Testis (tissue), 5 donors: ENCODE measurements at places on chromosomes 16 and 17.

DNA sequence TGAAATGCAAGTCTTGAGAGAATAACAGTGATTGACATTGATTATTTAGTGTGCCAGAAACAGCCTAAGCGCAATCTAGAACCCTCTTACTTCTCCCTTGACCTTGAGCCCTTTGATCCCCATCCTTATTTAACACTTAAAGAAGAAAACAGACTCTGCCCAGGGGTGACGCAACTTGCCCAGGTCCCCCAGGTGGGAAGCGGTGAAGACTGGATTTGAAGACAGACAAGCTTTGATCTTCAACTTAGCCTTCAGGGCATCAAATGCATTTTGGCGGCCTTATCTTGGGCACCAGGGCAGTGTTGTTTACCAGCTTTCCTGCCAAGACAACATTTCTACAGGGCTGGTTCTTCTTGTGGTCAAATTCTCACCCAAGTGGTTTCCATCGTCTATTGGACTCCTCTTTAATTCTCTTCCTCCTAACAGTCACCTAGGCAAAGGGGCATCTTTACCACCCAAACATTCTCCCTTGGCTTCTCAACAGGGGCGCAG is 8.9 kb upstream of the CIITA start:
- no peak for DNase-seq

DNA sequence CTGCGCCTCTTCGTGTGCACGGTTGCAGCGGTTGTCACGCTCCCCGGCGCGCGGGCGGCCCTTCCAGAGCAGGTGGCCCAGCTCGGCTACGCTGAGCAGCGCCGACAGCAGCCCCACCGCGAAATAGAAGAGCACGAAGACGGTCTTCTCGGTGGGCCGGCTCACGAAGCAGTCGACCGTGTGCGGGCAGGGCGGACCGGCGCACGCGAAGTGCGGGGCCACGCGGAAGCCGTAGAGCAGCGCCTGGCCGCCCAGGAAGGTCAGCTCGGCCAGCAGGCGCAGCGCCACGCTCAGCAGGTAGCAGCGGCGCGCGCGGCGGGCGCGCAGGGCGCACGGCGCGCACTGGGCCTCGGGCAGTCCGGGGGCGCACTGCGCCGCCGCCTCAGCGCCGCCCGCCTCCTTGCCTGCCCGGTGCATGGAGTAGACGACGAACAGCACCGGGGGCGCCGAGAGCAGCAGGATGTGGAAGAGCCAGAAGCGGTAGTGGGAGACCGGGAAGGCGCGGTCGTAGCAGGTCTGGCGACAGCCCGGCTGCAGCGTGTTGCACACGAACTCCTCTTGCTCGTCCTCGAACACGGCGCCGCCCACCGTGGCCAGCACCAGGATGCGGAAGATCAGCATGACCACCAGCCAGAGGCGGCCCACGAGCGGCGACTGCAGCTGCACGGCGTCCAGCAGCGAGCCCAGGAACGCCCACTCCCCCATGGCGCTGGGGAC is 1.3 kb downstream of the GJD3 start:
- no peak for DNase-seq

GRCh38 chr17:20952183-20952582 is 90.6 kb downstream of the USP22 start:
- no peak for DNase-seq

DNA sequence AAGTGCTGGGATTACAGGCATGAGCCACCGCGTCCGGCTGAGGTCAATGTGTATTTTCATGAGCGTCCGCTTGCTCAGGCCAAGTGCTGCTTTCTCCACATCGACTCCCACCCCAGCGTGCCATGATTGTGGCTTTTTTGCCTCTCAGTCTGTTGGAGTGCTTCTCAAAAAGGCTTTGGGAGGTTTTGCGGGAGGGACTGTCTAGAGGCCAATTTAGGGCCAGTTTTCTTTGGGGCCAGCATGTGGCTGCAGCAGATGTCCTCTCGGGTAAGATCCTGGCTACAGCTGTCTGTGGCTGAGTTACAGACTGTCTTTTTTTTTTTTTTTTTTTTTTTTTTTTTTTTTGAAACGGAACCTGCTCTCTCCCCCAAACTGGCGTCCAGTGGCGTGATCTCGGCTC is 6.5 kb downstream of the C16orf90 start:
- DNase-seq, result no peak

DNA sequence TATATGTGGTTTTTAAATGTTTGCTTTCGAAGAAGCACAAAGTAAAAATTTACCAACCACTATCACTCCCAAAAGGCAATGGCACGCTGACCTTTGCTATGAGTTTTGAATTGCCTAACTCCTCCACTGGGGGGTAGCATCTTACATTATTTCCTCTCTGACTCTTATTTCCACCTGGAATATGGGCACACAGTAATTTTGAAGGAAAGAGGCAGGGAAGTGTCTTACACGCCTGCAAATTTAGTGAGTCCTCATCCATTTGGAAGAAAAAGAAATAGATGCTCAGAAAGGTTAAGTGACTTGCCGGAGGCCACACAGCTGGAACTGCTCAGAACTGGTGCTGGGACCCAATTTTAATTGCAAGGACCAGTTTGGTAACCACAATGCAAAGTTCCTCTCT is 29.9 kb upstream of the IRX6 start:
- no peak for DNase-seq

GRCh38 chr16:13519871-13520270 is 400.1 kb upstream of the ERCC4 start:
- peak; percentile 53 for DNase-seq

DNA sequence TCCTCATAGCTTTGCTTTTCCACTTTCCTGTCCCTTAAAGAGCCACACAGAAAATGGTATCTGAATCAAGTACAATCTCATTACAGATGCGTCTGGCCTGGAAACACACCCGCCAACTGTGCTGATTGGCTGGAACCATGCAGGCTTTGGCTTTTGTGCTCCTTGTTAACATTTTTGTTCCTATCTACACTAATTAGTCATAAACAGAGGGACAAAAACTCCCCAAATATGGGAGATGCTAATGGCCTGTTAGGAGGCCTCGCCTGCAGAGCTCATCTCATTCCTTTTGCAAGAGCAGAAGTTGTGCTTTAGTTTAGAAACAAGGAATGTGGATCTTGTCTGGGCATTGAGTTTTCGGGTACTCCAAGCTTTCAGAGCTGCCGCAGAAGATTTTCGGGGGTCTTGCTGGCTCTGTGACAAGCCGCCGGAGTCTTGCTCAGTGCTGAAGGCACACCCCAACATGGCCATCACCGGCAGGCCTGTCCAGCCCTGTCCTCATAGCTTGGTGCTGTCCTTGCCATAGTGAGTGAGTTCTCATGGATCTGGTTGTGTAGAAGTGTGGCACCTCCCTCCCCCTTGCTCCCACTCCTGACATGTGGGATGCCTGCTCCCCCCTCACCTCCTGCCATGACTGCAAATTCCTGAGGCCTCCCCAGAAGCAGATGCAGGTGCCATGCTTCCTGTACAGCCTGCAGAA is 69.8 kb downstream of the METRNL start:
- no peak for DNase-seq

- DNase-seq, result no peak
These were observed 48.0 kb downstream of the PIPOX start for GRCh38 chr17:29090750-29091605.

- no peak for DNase-seq
These were observed 80.5 kb downstream of the SMG6 start for GRCh38 chr17:2222901-2223616.

- DNase-seq, result no peak
These were observed 84.2 kb downstream of the MAP2K4 start for GRCh38 chr17:12104831-12105230.

- peak; percentile 58 for DNase-seq
These were observed 14.0 kb upstream of the STAC2 start for GRCh38 chr17:39239640-39240314.

GRCh38 chr17:69414408-69415274 is at the start of gene MAP2K6:
Gene MAP2K6 (plus strand): TSS chr17:69414697. CDS start chr17:69414985, 288 bp downstream.
- peak; percentile 93 for DNase-seq

- DNase-seq, result no peak
These were observed 762 bp upstream of the RBL2 start for GRCh38 chr16:53433509-53433908.

DNA sequence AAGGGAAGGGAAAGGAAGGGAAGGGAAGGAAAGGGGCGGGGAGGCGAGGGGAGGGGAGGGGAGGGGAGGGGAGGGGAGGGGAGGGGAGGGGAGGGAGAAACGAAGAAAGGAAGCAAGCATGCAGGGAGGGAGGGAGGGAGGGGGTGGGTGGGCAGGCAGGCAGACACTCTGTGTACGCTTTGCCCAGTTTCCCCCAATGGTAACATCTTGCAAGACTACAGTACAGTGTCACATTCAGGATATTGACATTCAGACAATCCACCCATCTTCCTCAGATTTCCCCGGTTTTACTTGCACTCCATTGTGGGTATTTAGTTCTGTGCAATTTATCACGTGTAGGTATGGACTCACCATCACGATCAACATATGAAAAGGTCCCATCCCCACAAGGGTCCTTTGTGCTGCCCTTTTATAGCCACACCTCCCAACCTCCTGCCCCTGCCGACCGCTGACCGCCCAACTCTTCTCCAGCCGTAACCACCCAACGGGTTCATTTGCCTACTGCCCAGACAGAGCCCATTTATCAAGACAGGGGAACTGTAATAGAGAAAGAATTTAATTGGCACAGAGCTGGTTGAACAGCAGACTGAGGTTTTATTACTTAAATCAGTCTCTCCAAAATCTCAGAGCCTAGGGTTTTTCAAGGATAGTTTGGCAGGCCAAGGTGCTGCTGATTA is 91.4 kb upstream of the FA2H start:
- DNase-seq, result no peak

DNA sequence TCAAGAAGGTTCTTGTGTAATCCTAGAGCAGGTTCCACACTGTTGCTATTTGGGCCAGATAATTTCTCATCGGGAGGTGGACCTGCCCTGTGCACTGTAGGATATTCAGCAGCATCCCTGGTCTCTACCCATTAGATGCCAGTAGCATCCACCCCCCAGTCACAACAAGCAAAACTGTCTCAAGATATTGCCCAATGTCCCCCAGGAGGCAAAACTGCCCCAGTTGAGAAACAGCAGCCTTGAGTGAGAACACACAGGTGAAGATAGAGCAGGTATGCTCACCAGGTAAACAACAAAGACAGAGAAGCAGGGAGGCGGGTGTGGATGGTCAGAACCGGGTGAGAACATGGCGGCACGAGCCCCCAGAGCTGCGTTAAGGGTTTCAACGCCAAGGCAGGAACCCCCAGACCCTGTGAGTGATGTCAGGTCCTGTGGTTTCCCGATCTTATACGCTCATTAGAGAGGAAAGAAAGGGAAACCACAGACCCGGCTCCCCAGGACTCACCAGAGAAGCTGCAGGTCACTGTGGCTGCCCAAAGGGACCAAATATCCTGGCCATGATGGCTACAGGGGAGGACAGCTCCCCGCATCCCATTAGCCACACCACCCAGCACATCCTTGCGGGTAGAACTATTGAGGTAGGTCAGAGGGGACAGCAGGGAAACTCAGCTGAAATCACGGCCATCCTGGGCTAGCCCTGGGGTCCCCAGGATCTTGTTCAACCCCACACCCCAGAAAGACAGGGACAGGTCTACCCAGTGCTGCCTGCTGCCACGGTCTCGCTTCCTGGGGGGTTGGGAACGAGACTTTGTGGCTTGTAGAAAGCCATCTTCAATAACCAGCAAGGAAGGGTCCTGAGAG is 21.2 kb downstream of the CDC42EP4 start:
- DNase-seq, result no peak

- no peak for DNase-seq
These were observed 7.0 kb downstream of the DHX40 start for GRCh38 chr17:59572301-59572924.

- DNase-seq, result no peak
These were observed 11.2 kb upstream of the SMIM5 start for GRCh38 chr17:75622076-75622475.

DNA sequence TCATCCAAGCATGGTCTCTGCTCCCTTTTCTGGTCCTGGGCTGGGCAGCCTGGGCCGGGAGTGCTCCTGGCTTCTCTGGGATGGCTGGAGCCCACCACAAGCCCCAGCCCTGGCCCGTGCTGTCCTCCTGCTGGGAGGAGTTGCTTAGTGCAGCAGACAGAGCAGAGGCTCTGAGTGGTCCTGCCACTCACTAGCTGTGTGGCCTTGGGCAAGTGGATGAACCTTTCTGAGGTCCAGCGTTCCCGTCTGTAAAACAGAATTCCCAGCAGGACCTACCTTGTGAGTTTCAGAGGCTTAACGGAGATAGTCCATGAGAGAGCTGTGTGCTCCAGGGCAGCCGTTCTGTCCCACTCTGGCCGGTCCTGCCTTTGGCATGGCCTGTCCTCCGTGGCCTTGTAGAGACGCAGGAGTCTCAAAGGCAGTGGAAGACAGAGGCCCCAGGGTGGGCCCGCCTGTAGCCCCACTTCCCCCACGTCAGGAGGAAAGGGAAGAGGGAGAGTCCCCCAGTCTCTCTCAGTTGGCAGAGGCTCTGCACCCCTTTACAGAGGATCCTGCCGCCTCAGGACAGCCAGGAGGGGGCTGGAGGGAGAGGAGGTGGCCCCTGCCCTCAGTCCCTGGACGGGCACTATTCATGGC is 7.8 kb downstream of the MYO15B start:
- DNase-seq, result no peak

- DNase-seq, result no peak
These were observed 890.0 kb upstream of the CDH8 start for GRCh38 chr16:62926121-62926801.

DNA sequence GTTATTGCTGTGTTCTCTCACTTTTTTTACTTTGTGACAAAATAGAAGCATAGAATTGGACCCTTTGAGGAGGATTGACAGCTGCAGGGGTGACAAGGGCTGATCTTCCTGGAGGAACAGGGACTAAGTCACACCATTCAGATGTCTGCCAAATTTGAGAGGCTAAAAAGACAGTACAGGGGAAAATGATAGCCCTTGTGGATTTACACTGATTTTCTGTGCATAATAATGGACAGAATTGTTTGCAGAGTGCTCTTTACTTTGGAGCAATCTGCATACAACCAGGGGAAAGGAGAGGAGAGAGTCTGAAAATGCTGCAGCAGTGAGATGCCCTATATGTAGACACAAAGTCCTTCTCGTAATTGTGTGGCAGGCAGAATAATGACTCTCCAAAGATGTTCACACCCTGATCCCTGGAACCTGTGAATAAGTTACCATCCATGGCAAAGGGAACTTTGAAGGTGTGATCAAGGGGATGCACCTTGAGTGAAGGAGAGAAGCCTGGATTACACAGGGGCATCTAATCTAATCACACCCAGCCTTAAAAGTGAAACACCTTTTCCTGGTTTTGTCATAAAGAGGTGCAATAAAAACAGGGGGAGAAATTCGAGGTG is 221.4 kb upstream of the CPHXL start:
- DNase-seq, result no peak

DNA sequence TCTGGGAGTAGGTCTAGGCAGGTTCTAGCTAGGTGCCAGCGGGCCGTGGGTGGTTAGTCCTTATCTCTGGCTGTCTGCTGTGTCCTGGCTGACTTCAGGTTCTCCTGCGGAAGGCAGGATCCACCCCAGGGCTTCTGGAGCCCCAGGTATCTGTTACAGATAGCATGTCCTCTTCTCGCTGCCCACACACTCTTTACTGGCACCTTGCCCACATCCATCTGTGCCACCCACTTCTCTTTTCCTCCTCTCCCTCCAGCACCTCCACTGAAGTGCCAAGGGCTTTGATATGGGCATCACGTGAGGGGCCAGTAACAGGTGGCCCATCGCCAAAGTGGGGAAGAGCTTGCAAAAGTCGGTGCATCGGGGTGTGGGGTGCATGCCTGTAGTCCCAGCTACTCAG is 4.6 kb upstream of the MPP2 start:
- no peak for DNase-seq

GRCh38 chr16:28261942-28262341 is 30.4 kb upstream of the SBK1 start:
- no peak for DNase-seq

- peak; percentile 24 for DNase-seq
These were observed 8.2 kb downstream of the MMP2 start for GRCh38 chr16:55487048-55487803.
